ENCODE measurements at places on chromosomes 2 and 18.

DNA sequence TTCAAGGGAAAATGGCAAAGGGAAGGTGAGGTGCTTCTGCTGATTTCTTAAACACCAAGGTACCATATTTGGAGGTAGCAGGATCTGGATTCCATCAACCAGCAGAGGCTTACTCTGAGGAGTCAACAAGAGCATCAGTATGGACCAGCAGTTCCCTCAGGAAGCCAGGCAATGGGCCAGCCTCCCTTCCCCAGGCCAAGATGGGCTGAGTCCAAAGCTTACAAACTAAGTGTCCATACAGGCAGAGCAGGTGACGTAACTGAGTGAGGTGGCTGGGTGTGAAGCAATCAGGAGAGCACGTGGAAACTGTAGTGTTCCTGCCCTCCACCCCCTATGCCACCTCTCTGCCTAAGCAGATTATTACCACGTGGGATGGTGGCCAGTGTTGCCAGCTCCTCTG, 134.2 kb upstream of the HNRNPA3 start:
- no peak for DNase-seq

DNA sequence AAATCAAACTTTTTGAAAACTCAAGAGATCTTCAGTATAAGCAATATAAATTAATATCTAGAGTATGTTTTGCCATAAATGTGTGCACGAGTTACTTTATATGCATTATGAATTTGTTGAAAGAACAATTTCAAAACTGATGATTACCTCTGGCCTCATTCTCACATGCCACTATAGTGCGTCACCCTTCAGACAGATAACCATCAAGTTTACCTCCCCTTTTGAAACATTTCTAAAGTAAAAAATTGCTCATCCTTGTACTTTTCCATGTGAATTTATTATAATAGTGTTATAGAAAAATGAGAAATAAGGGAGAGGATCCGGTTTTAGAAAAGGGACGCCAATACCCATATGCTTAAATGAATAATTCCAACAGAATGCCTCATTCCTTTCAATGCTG, 38.3 kb downstream of the ZEB2 start:
- DNase-seq = no peak

- no peak for DNase-seq
Observed at GRCh38 chr2:60313470-60314172, 239.8 kb downstream of the BCL11A start.

GRCh38 chr2:16642088-16642487, 23.5 kb downstream of the CYRIA start:
- no peak for DNase-seq

DNA sequence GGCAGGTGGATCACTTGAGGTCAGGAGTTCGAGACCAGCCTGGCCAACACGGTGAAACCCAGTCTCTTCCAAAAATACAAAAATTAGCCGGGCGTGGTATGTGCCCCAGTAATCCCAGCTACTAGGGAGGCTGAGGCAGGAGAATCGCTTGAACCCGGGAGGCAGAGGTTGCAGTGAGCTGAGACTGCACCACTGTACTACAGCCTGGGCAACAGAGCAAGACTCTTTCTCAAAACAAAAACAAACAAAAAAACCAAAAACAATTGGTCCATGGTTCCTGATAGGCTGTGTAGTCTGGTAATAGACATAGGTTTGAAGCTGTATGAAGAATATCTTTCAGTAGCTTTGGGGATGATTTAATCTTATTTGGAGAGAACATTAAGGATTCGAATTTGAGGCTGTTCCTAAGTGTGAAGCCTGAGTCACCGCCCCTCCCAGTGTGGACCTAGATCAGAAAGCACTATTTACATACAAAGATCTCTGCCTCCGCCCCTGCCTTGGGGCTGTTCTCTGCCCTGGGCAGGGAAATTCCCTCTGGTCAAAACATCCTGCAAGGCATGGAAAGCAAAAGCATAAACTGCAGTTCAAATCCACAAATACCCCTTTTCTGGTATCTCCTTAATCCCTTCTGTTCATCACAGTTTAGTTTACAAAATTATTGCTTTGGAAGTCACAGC, 52.8 kb upstream of the PMAIP1 start:
- DNase-seq = peak; percentile 57

DNA sequence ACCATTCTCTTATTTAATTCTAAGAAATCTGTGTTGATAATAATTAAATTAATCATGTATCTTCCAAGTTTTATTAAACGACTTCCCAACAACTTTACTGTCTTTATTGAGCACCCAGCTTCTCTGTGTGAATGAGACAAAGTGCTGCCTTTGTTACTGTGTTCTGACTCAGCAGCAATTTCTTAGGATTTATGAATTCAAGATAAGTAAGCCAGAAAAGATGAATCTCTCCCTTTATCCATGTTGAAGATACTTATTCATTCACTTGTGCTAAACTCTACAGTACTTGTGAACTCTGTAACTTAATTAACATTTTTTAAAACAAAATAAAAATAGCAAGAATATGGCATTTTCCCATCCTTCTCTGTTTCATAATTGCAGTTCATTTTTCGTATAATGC, 1403.3 kb upstream of the DDX18 start:
- DNase-seq = no peak

DNA sequence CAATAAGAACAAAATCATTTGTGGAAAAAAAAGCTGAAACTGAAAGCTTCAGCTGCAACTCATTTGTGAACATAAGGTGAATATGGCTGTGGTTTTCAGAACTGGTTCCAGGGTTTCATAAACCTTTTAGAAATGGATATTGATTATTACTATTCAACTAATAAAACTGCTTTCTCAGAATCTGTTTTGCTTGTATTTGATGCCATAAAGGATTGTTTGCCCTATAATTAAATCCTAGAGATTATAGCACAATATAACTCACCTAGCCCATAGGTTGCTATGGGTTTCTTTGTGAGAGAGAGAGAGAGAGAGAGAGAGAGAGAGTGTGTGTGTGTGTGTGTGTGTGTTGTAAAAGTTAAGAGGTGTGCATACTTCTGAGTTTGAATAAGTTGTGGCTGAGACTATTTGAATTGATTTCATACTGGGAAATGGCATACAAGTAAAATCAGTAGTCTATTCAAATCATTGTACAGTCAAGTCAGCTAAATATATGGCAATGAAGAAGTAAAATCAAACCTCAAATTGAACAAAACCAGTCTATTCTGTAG, 339.2 kb downstream of the ARHGAP15 start:
- no peak for DNase-seq

DNA sequence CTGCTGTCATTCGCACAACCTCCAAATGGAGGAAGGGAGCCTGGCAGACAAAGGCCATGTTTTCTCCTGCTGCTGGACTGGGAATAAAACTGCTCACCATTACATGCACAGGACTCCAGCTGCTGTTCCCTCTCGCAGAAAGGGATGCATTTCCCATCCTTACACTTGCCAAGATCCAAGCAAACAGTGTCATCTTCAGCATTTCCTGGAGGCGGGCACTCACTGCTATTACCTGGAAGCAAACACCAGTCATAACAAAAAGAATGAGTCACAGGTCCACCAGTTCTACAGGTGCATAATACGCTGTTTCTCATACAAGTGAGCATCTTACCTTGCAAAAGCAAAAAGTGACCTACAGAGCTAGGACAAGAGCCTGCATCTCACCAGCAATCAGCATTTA, 22.7 kb downstream of the IAH1 start:
- no peak for DNase-seq

All from adipocyte (in vitro differentiated cells).